IPS DF 6.9 (cell line): ENCODE measurements at places on chromosomes 1 and 21.

- DNase-seq = no peak
These were observed 99.5 kb downstream of the RYR2 start for GRCh38 chr1:237141502-237141901.

DNA sequence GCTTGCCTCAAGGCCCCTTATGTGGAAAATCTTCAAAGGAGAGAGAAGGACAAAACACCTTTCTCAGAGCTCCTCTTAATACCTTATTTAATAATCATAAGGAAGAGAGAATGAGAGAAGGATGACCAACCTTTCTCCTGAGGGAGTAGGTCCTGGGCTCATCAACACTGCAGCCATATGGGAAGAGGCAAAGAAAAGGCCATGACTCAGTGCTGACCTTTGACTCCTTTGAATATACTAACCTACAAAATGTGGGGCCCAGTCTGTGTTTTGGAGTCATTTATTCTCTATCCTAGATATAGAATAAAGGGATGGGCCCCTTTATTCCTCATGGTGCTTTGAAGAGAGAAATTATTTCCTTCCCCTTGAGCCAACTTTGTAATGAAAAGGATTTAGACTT lies 38.3 kb downstream of the CAMSAP2 start:
- DNase-seq = no peak

GRCh38 chr1:28882009-28882628 lies 32.2 kb upstream of the EPB41 start:
- peak; percentile 96 for DNase-seq

DNA sequence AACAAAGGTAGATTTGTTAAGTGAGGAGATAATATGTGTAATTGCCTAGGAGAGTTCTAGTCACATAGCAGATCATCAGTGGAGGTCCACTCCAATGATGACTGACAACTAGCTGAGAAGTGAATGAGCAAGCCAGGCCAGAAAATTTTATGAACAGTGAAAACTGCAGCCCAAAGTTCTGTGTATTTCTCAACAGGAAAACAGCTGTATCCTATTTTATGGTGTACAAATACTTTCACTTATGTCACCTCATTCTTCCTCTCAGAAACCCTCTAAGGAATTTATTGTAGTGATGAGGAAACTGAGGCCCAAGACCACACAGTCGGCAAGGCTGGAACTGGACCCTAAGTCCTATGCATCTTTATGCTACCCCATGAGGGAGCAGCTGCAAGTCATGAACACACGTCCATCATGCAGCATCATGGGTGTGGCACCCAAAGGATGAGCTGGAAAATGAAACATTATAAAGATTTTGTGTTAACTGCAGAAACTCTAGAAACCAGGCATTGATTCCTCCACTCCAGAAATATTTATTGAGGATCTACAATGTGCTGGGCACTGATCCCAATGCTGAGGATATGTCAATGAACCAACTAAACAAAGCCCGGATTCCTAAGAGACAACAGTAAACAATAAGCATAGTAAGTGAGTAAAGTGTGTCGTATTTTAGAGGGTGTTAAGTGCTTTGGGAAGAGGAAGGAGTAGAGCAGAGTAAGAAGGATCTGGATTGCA lies 99.5 kb upstream of the DUSP10 start:
- no peak for DNase-seq

DNA sequence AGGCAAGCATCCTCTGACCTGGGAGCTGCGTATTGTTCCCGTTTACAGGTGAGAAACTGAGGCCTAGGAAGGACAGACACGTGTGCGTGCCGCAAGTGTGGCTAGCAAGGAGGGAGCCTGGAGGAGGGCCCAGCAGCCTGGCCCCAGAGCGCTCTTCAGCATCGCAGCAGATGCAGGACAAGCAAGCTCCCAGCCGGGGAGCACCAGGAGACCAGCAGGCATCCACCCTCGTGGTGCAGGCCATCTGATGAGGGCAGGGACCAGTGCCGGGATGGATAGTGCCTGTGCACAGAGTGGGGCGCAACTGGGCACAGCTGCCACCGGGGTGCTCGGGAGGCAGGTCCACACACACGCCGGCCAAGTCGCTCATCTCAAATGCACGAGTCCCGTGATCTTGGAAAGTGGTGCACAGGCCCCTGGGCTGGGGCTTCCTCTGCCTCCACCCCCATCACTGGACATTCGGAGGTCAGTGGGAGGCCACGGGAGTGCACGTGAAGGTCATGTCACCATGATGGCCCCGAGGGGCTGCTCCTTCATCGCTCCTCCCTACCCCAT lies 55.1 kb downstream of the COL18A1 start:
- DNase-seq = no peak

GRCh38 chr1:156193208-156193487 lies 756 bp upstream of the SLC25A44 start:
- DNase-seq = no peak

DNA sequence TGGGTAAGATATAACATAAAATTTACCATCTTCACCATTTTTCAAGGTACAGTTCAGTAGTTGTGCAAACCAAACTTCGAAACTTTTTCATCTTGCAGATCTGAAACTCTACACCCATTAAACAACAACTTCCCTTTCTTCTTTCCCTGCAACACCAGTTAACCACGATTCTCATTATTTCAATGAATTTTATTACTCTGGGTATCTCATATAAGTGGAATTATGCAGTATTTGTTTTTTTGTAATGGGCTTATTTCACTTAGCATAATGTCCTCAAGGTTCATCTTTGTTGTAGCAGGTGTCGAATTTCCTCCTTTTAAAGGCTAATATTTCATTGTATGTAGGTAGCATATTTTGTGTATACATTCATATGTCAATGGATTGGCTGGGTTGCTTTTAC lies 146.1 kb downstream of the SPATA46 start:
- DNase-seq = no peak

DNA sequence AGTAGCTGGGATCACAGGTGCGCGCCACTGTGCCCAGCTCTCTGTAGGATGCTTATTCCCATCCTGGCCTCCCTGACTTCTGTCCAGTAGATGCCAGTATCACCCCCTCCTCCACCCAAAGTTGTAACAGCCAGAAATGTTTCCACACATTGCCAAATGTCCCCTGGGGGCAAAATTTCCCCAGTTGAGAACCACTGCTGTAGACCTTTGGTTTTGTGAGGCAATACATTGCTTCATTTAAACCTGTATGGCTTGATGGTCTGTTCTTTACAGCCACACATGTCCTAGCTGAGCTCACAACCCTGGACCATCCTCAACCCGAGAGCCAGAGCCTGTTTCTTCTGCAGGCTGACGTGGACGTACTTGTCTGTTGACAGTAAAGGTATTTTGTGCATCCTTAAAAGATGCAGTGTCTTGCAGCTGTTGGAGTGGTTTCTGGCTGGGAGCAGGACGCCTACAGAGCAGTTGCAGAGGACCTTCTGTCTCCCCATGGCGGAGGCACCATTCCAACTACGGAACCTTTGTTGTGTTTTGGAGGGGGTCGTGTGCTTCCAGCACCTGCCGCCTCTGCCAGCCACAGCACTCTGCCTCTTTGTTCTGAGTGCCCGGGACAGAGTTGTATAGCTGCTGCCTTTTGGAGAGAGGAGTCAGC lies 26.6 kb downstream of the DOP1B start:
- DNase-seq = no peak

- DNase-seq = no peak
These were observed 236.7 kb upstream of the PROX1 start for GRCh38 chr1:213751064-213751397.

DNA sequence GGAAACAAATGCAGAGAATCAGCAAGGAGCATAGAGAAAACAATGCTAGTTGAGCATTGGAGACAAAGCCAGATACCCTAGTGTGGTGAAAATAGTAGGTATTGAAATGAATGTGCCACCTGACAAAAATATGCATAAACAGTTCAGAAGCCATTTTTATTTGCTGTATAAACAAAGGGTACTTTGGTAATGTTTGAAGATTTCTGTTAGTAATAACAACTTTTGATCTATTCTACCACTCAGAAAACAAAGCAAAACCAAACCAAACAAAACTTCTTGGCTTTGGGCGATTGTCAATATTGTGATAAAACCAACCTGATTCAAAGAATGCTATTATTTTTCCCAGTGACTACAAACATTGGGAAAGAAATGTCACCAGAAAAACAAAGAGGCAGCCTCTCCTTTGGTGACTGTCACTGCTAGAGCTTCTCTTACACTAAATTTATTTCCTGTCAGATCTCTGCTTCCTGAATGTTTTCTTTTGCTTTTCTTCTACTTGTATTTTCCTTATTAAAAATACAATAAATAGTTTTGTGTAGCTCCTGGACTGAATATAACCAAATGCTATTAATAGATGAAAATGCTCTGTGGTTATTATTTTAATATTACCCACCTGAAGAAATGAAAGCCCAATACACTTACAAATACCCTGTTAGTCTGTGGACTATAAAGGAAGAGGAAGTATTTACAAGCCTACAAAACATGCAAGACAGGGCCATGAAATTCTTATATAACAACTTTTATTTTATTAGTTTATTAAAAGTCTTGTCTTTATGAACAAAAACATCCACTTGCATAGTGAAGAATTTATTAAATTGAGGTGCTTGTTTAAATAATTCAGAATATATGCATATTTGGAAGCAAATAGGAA lies 5.7 kb downstream of the ATP6V1G3 start:
- DNase-seq = no peak
